ENCODE measurements at places on chromosomes 1 and 21. TPM values are rescaled to one million over a fixed set of nuclear protein-coding genes. Genes with fewer than 3 reads are reported as not detected.

Gene GBP1
- 71.5 TPM for total RNA-seq

Gene WDR64
- not detected for total RNA-seq

- DNase-seq, result no peak
Measured at GRCh38 chr1:38088791-38089190, 42.2 kb upstream of the POU3F1 start.

DNA sequence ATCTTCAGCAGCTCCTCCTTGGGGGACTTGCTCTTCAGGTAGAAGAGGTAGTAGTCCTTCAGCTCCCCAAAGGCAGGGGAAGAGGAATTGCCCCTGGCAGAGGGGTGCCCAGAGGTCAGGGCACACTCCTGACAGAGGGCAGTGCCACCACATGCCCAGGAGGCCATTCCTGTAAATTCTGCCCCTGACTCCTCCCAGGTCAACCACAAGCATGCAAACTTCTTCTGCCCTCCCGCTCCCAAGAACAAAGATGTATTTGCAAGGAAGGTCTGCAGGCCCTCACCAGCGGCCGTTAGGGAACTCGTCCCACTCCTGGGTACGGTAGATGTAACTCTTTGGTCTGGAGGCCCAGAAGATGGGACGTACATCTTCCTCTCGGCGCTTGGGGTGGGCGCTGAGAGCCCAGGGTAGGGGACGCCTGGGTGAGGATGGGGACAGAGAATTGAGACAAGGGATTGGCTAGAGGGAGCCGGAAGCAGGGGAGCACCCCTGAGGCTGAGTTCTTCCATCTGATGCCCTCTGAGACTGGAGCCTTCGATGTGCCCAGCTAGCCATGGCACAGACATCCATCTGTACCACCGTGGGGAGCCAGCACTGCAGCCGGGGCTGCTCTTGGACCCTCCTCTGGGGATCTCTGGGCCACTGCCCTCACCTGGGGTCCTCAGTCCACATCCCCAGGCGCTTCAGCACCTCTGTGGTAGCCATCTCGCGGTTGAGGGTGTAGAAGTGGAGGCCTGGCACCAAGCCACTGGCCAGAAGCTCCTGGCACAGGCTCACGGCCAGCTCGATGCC, 11.1 kb downstream of the MTHFR start:
- DNase-seq, result no peak

- no peak for DNase-seq
Measured at GRCh38 chr1:89975540-89976125, 19.3 kb upstream of the ZNF326 start.

DNA sequence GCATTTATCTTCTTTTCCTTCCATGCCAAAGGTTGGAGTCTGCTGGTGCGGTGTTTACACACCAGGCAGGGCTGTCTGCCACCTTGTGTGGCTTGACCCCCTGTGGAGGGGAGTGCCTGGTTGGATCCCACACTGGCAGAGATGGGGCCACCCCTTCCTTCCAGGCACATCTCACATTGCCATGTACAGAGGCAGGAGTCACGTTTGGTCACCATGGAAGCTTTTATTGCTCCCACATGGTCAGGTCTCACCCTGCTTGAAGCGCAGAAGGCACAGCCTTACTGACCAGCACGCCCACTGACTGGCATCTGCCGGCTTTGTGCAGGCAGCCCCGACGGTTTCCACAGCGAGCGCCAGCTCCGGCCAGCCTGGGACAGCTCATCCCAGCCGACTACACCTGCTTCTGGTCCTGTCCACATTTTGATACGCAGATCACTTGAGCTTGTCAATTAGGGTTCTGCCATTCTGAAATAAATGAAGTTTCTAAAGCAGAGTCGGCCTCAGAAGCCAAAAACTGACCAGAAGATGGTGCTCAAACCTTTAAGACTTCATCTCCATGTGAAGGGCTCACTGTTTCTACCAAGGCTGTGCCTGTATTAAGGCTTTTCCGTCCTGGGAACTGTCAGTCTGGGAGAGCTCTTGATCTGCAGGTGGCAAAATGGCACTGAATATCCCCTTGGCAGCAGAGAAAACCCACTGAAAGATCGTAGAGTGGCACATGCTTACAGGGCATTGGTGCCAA, 35.6 kb upstream of the EPHA8 start:
- no peak for DNase-seq

GRCh38 chr1:182835806-182836205, 3.3 kb upstream of the DHX9 start:
- DNase-seq, result no peak

DNA sequence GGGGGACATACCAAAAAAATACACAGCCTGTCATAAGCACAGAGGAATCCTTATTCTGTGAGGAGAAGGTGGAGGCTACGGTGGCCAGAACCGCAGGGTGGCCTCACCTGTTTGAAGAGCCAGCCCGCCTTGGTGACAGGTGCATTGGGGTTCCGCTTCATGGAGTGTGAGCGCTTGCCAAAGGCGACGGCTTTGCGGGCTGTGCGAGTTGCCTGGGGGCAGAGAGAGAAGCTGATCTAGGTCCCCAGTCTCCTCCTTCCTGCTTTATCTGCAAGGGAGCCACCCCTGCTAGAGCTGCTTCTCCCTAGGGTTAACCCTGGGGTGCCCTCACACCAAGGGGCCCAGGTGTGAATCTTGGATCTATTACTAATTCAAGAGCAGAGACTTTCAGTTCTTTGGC, 54.3 kb upstream of the GOLT1A start:
- DNase-seq, result no peak

Gene KCNC4
- 10.7 TPM for total RNA-seq

DNA sequence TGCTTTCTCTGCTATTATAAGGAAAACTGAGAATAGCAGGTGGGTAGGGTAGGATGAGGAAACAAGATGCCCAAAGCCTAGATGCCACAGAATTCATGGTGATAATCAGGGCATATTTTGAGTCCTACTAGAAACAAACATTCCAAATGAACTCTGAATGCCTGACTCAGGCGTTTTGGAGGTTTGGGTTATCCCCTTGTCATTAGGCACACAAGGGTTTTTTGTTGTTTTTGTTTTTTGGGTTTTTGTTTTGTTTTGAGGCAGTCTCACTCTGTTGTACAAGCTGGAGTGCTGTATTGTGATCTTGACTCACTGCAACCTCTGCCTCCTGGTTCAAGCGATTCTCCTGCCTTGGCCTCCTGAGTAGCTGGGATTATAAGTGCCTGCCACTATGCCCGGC, 19.2 kb downstream of the SYNC start:
- DNase-seq, result no peak

GRCh38 chr1:85473390-85473789, 8.4 kb upstream of the DDAH1 start:
- no peak for DNase-seq

- DNase-seq, result no peak
Measured at GRCh38 chr1:188715566-188715965, 1762.1 kb downstream of the BRINP3 start.

DNA sequence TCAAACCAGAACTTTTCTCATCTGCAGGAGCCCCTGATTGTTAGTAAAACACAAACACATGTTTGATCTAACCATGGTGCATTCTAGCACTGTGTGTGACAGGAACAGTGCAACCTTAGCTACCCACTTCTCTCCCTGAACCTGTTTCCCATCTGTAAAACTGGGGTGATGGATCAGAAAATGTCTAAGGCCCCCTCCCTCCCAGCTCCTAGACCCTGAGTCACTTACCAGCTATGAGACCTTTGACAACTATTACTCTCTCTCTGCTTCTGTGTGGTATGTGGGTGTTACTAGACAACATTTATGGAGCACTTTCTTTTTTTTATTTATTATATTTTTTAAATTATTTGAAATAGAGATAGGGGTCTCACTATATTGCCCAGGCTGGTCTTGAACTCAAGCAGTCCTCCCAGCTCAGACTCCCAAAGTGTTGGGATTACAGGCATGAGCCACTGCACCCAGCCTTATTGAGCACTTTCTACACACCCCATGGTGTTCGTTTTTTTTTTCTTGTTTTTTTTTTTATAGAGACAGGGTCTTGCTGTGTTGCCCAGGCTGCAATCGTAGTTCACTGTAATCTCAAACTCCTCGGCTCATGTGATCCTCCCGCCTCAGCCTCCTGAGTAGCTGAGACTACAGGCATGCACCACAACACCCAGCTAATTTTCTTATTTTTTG, 2.6 kb downstream of the INPP5B start:
- DNase-seq, result no peak

GRCh38 chr1:204647114-204647804, 38.3 kb downstream of the LRRN2 start:
- peak; percentile 44 for DNase-seq

Gene MAPKAPK2
- total RNA-seq, result 50.4 TPM

DNA sequence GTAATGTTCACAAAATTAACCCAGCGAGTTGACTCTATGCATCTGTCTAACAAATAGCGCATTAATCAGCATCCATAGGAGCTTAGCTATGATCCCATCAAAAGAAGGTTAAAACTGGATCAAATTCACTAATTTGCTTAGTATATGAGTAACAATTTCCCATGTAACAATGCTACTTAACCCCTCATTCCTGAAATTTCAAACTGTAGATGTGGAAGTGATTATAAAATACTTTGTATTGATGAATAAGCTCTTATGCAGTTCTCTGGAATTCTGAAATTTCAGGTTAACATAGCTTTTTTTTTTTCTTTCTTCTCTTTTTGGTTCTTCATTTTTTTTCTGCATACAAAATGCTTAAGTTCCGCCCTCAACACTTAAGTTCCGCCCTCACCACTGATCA, 1272.7 kb downstream of the KCNT2 start:
- no peak for DNase-seq

Gene GUCA2B
- not detected for total RNA-seq

DNA sequence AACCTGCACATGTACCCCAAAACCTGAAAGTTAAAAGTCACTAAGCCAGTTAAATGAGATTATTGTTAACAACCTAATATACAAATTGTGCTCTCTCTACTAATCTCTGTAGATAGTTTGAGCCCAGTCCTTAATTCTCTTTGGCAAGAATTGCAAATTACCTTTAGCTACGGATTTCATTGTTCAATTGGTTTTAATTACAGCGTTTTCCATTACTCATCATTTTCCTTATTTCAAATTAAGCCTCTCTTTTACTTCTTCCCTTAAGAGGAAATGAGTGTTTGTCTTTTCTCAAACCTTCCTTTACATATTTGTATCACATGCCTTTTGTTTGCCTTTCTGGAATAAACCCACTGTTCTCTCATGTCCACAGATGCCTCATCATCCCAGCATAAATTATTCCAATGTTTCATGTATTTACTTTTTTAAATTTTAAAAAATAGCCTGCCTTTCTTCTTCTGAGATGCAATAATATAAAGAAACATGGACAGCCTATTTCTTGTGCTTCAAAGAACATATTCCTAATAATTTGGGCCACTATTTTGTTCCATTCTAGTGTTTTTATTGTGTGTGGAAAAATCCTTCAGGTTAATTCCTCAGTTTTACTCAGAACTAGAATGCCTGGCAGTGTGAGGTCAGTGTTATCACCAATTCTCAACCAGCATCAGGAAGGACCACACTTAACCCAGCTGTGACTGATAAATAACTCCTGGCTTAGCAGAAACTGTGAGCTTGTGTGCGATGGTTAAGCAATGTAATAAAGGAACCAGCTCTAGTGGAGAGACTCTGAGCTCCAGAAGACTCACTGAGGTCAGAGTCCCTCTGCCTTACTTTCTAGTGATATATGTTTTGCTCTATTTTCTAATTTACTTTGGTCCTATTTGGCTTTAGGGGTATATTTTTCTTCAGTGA, 600.5 kb downstream of the LTN1 start:
- DNase-seq, result no peak

- DNase-seq, result no peak
Measured at GRCh38 chr1:1130206-1131120, 14.6 kb upstream of the C1orf159 start.

DNA sequence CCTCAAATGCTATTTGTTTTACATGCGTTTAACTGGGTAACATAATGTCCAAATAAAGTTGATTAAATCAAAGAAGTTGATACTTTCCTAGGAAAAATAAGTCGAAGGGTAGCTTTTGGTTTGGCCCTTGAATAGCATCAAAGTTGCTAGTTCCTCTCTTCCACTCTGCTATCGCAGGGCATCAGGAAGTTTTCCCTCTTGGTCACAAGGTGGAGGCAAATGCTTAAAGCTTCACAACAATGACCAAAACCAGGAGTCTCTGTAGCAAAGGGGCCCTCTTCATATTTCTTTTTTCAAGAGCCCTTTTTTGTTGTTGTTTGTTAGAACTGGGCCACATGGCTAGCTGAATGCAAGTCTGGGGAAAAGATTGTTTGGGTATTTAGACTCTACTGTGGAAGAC, 668.4 kb downstream of the KCNT2 start:
- DNase-seq, result no peak

GRCh38 chr1:6776895-6777294, 8.4 kb upstream of the CAMTA1 start:
- no peak for DNase-seq
